ENCODE measurements at places on chromosomes 12 and 14.

GRCh38 chr12:94872971-94873733 is 130.3 kb downstream of the NDUFA12 start:
- no peak for DNase-seq

DNA sequence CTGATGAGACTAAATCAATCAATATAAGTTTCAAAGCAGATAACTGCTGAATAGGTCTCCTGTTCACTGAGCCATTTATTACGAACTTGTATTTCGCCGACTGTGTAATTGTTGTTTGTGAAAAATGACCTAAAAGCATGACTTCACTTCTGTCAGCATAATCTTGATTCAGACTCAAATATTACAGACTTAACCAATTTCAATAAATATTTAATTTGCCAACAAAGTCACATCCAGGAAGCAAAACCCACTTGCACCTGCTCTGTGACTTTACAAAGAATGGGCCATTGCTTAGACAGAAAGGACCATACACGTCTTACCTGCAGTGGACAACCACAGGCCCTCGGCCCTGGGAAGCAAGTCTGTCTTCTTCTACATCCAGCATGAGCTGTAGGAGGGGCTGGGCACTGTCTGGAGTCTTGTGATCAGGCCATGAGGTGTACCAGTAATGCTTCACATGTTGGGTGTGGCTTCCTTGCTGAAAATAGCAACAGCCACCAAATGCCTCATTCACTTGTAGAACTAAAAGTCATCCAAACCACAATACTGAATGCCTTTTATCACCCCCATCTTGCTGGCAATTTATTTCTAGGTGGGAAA is 23.5 kb upstream of the PTPRB start:
- DNase-seq: no peak

GRCh38 chr12:5514016-5514415 is 82.1 kb downstream of the NTF3 start:
- DNase-seq: no peak

DNA sequence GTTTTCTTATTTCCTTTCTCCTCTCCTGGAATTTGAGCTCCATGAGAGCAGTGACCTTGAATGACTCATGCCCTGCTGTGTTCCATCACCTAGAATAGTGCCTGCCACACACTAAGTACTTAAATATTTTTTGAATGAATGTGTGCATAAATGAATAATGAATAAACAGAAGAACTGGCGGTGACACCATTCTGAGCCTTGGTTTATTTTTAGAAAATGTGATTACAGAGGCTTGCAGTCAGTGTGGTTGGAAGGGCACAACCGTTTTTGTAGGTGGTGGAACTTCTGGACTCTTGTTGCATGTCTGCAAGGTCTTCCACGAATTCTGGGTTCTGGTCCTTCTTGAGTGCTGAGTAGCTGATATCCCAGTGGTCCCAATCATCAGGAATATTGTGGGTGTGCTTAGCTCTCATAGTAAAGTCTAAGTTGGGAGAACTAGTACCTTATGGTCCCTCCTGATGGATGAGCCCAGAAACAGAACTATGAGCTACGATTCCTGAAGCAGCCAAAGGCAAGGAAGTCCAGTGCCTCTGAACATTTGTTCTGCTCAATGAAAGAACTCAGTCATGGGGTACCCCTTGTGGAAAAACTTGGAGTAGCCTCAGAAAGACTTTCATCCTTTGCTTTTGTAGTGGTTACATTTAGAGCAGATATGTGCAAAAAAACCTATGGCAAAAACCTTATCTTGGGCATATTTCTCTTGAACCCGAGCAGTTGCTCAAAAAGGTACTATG is 28.8 kb upstream of the BHLHE41 start:
- no peak for DNase-seq

DNA sequence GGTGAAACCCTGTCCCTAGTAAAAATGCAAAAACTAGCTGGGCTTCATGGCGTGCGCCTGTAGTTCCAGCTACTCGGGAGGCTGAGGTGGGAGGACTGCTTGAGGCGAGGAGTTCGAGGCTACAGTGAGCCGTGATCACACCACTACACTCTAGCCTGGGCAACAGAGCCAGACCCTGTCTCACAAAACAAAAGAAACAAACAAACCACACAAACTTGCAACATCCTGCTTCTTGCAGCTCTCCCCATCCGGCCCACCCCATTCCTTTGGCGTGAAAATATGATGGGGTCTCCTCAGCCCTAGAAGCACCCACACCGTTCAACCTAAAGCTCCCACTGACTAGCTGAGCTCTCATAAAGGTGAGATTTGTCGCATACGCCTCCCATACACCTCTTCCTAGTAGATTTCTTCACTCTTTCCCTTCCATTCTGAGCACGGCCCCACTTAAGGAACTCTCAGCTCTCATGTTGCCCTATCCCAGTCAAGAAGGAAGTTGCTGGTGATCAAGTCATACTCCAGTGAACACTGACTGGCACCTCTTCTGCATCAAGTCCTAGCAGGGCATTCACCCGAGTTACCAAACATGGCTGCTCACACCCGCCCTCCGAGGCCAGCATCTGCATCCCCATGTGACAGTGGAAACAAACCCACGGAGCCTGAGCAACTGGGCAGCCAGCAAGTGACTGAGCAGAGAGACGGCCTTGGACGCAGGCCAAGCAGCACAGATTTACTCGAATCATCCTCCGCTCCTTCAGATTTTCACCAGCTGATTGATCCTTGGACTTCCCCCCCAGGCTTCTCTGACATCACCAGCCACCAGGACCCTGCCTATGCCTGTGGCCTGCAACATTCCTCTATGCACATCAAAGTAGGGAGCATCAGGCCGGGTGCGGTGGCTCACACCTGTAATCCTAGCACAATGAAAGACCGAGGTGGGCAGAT is 18.9 kb upstream of the CD27 start:
- DNase-seq: no peak

- peak; percentile 42 for DNase-seq
Measured at GRCh38 chr12:106179086-106179485, 40.3 kb upstream of the NUAK1 start.

GRCh38 chr14:42421377-42422078 is 814.9 kb downstream of the LRFN5 start:
- no peak for DNase-seq

DNA sequence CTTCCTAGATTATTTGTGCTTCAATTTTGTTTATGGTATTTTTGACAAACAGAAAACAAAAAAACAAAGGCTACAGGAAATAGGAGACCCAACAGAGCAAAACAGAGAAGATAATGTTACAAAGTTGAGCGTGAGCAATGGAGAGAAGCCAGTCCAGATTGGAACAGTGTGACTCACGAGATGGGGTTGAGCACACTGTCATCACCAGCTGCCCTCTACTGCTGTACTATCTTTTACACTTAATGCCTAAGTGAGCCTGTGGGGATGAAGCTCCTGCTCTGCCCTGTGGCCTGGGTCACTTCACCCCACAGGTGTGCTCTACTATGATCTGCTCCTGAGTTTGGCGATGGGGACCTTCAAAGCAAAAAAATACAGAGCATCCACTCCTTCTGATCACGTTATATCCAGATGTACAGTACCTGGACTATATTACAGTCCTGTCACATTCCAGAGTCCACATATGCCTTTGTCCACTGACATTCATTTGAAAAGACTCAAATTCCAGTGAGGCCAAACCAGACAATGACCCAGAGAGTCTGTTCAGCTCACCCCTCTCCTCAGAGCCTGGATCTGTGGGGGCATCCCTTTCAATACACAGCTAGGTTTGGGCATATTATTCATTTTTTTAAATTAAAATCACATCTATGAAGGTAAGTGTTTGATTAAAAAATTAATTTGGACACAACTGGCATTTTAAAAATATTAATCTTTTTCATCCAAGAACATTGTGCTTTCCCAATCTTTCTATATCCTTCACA is 4.4 kb downstream of the IPO8 start:
- DNase-seq: no peak

DNA sequence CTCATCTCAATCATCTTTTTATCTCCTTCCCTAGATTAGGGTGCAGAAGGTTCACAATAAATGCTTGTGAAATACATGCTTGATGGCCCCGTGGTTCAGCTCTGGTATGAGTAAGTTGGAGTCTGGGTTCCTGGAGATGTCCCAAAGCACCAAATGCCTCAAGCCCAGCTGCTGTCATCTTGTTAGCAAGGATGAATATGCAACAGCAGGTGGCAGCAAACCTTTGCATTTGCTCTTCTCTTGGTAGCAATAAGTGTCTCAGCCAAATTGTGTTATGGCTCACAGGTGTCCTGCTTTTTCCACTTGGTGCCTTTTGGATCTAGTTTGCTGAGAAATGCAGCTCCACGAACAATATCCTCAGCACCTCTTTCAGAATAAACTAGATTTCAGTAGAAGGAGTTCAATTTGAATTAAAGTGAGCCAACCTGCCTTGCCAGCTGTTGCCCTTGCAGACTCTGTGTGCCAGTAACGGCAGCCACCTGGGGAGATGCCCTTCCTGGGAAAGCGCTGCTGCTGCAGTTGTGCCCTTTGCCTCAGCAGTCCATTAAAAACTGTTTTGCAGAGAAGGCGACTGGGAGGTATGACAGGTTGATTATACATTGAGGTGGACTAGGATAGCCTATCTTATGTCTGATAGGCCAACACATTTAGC is 417.3 kb downstream of the SNAPC1 start:
- DNase-seq: peak; percentile 67

DNA sequence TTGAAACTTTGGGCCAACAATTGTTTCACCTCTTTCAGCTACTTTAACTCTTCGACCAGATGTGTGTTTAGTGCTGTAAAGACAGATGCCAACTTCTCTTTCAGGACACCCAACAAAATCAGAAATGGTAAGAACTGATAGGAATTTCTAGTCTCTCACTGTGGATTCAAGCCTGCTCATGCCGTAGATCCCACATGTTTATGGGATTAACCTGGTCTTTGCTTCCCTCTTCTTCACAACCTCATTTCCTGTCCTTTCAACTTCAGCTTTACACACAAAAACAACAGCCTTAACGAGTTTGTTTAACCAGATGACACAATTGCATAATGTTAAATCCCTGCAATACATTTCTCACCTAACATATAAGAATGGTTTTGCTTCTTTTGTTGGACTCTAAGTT is 1031.9 kb upstream of the LRFN5 start:
- DNase-seq: no peak

DNA sequence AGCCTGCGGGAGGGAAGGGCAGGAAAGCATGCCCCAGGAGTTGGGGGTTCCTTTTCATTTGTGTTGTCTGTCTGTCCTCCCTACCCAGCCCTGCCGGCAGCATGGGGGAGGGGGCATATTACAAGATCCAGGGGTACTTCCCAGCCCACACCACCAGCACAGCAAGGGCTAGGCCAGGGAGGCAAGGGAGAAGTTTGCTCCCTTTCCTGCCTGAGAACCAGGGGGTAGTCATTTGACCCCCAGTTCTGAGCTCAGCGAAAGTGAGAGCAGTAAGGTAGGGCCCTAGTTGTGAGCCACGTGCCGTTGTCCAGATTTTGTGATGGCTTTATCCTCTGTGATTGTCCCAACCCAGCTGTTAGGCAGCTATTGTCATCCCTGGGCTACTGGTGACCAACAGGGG is 364.7 kb downstream of the BCL11B start:
- no peak for DNase-seq

DNA sequence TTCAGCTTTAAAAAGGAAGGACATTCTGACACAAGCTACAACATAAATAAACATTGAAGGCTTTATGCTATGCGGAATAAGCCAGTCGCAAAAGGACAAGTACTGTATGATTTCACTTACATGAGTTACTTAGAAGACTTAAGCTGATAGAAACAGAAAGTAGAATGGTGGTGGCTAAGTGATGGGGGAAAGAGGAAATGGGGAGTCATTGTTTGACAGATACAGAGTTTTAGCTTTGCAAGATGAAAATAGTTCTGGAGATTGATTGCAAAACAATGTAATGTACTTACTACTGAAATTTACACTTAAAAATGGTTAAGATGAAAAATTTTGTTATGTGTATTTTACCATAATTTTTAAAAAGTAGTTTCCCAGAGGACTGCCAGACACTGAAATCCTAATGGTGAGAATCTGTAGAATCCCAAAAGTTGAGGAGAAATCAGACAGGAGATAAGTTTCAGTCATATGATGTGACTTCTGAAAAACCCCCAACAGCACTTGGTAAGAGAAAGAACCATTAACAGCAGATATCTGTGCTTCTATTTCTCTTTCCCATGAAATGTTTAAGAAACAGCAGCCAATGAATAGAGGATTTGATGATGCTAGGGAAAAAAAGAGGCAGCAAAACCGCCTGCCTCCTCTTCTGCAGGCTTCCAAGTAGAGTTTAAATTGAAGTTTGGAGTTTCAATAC is 16.6 kb upstream of the CLEC2A start:
- DNase-seq: no peak

GRCh38 chr14:51035611-51036192 is 59.2 kb downstream of the TRIM9 start:
- no peak for DNase-seq

DNA sequence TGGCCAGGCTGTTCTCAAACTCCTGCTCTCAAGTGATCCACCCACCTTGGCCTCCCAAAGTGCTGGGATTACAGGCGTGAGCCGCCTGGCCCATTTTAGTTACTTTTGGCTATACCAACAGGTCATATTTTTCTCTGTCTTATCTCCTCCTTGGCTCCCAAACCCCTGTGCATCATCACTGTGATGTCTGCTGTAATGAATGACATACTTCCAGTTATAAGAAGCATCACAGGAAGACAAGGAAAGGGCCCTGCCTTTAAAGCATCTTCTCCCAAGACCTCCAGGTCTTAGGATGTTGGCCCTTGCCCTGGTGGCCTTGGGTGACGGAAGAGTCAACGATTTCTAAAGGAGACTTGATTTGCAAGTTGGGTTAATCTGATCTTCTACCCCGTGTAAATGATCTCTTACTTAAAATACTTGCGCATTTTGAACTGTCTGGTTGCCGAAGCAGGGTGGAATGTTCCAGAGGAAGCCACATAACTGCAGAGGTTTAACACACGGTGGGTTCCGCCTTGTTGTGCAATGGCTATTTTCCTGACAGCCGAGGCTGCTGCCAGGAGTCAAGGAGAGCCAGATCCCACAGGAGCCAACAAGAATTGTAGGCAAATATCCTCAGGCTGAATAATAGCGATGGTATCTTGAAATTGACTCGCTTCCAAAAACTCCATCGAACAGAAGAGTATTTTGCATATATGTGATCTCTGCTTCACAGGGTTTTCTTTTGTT is 55.7 kb upstream of the PLXNC1 start:
- DNase-seq: no peak

DNA sequence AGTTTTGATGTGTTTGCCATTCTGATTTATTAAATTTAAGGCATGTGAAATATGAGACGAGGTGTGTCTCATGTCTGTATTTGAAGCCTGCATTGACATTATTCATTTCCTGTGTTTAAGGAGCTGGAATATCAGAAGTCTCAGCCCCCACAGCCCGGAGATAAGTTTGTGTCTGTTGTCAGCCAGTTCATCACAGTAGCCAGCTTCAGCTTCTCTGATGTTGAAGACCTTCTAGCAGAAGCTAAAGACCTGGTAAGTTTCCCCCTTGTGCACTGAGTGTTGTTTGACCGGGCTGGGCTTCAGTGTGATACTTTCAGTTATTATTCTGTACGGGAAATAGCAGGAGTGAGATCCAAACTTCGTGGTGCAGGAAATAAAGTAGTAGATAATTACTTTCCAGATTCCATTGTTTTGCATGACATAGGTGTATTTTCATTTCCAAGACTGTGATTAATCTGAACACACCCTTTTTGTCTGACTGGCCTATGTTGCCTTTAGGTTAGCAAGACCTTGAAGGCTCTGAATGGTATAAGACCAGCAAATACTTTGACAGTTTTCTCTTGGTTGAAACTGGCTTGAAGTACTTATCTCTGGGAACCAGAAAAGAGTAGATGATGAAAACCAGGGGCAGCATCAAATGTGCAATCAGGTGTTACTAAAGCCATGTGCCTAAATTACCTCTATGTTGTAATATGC is 101.5 kb downstream of the GPR135 start:
- no peak for DNase-seq

Measured in left hindlimb (tissue), 1 donor.